ENCODE measurements at places on chromosomes 7 and 10.

- DNase-seq = no peak
Observed at GRCh38 chr7:360454-361100, 70.6 kb downstream of the FOXL3 start.

DNA sequence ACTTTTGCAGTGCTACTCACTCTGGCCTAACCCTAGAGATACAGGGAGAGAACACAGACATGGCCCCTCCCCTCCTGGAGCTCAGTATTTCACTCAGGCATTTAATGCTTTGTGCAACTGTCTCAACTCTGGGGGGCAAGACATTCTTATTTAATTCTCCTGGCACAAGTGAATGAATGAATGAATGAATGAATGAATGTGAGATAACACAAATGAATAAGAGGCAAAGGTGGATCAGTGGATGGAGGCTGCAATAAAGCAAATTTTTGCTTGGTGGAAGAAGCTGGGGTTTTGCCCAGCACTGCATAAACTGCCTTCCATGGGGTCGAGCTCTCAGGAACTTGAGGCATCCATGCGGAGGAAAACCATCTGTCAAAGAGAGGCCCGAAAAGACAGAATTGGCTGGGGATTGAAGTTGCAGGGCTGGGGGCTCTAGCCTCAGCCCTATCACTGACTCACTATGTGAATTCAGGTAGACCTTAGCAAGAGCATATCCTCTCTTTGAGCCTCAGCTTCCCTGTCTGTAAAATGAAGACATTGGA lies 441.4 kb upstream of the ZMIZ1 start:
- no peak for DNase-seq

DNA sequence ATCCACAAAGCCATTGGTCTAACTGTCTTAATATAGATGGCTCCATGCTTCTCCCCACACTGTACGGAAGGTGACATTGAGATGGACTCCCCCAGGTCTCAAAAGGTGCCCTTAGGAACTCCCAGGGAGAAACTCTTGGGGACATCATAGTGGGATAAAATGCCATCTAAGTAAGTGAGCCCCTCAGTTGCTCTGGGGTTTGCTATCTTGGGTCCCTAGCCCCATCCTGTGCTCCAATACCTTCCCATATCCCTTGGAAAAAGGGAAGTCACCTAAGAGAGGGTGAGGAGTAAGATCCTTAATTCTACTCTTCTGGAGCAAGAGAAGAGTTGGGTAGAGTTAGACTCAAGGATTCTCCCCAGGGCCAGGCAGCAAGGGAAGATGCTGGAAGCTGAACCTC lies 7.9 kb downstream of the PRRT4 start:
- no peak for DNase-seq

DNA sequence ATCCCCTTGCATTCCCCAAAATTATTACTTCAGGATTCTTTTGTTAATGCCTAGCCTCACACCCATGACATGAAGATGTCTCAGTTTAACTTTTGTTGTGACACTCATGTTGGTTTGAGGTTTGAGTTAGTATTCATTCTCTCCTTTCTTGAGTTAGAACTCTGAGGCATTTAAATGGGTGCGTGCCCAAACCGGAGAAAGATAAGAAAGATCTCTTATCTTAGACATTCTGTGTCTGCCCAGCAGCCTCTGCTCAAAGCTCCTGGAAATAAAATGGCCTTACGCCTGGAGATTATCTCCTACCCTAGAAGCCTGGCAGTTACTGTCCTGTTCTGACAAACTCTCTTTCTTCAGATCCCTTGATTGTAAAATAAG lies 26.3 kb downstream of the WBP1L start:
- DNase-seq = no peak

DNA sequence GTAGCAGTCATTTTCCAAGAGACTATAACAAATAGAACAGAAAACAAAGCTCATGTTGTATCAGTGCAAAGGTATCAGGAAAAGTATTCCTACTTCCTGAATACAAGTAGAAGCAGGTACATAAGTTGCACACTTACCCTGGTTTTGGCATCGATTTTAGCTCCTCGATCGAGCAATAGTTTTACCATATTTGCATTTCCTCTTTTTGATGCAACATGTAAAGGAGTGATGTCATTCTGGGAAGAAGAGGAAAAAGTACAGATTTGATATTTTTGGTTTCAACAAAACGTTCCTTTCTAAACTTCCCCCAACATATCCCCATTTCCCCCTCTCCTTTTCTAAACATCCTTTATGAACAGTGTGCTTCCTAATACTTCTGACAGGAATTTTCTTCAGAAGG lies 155.1 kb downstream of the ANK3 start:
- no peak for DNase-seq

DNA sequence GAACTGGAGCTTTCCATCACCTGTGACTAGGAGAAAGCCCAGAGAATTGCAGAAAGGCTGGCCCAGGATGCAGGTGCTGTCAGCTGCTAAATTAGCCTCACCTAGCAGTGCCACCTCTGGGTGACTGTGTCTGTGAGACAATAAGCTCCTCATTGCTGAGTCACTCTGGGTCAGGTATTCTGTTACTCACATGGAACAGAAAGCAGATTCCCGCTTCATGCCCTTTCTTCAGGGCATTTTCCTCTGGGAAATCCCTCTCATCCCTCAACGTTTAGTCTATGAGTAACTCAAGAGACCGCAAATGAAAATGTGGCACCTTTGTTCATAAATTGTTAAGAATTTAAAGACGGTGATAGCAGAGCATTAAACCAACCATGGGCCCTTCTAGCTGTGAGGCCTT lies 184.0 kb downstream of the ADAM12 start:
- DNase-seq = no peak

DNA sequence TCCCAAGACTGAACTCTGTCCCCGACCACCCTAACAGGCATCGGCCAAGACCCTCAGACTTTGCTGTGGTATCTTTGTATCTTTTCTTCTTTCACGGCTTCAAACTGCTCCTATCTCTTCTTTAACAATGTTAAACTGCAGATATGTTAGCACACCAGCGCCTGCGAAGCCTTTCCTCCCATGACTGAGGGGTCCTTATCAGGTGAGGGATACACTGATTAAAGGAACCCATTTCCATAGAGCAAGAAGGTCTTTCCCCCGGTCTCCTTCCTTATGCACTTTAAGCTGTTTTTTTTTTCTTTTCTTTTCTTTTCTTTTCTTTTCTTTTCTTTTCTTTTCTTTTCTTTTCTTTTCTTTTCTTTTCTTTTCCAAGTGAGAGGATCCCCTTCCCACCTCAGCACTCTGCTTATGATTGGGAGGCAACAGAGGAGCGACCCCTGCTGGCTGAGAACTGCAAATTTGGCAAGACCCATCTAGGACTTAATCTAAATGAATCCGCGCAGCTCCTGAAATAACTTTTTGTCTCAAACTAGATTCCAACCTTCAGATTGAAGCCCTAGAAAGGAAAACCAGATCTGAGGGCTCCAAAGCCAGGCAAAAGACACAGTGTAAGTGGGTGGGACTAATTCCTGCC lies 109.9 kb downstream of the ITGB8 start:
- DNase-seq = no peak

DNA sequence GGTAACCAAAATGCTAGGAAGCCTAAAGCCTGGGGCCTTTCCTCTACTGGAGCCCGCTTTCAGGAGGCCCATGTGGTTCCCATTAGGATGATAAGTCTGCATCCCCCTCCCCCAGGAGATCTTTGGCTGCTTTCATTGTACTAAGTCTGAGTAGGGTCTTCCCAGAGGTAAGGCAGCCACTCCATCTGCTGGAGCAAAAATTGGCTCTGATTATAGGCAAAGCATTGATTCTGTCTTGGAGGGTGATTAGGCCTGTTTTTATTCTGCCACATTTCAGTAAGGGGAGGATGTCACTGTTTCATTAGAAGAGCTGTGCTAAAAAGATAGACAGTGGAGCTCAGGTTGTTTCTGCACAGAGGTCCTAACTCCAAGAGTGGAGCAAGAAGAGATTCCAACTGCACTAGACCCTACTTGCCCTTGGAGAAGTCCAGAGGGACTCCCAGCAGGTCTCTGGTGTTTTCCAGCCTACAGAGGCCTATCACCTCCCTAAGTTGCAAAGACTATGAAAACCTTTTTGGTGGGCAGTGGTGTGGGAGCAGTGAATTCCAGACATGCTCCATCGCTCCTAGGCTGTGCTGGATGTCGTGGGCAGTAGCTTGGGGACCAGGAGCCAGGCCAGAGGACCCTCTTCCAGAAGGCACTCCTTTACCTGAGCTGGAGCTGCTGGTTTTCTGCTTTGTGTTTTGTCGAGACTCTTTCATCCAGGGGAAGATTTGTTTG lies 7.1 kb upstream of the HOXA2 start:
- no peak for DNase-seq

DNA sequence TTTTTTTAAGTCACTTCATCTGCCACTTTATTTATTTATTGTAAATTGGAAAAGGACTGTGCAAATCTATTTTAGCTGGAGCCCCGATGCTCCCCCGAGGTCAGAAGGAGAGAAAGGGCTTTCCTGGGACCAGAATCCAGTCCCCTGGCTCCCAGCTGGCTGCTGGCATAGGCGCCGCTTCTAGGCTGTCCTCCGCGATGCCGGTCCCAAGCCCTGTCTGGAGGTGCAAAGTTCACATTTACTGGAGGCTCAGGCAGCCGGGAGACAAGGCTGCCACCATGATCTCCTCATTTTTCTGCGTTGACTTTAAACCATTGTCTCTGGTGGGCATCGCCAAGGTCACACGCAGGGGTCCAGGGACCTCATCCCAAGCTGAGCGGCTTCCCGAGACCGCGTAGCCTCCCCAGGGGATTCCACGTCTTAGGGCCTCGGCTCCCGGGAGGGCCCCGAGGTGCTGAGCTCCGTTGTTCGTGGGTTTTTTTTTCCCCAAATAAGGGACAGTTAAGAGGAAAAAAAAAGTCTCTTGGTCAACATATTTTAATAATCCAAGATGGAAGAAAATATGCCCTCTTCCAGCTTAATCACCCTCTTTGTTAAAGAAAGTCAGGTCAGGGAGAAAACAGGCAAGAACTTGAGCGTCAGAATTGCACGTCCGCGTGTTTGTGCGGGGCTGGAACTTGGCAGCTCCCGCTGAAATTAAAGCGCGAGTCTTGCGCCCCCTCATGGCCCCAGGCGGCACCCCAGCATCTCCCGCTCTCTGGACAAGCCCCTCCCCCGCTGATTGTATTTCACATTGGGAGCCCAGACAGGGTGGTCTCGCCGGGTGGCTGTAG lies 11.9 kb downstream of the RGR start:
- DNase-seq = no peak

DNA sequence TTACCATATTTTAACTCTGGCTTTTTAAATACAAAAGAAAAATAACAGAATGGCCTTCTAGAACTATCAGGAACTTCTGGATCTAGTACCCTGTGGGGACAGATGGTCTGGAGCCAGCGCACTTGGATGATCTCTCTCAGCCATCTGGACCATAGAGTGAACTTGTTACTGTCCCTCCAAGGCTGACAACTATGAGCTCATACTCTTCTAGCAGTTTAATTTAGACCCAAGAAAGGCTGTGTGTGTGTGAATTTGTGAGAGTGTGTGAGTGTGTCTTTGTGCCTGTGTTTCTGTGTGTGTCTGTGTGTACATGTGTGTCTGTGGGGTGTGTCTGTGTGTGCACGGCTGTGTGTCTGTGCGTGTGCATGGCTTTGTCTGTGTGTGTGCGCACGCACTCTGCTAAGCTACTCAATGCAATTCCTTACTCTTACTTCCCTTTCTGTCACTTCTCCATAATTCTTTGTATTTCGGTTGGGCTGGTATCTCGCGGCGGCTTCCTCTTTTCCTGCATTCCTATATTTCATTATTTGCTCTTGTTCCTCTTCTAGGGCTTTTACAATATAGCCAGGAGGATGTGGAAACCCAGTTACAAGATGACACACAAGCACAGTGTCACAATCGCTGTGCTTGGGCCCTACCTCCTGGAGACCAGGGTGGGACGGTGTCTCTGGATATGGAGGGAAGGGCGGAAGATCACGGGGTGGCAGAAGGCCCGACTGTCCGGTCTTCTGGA lies 51.9 kb downstream of the IKZF1 start:
- no peak for DNase-seq

DNA sequence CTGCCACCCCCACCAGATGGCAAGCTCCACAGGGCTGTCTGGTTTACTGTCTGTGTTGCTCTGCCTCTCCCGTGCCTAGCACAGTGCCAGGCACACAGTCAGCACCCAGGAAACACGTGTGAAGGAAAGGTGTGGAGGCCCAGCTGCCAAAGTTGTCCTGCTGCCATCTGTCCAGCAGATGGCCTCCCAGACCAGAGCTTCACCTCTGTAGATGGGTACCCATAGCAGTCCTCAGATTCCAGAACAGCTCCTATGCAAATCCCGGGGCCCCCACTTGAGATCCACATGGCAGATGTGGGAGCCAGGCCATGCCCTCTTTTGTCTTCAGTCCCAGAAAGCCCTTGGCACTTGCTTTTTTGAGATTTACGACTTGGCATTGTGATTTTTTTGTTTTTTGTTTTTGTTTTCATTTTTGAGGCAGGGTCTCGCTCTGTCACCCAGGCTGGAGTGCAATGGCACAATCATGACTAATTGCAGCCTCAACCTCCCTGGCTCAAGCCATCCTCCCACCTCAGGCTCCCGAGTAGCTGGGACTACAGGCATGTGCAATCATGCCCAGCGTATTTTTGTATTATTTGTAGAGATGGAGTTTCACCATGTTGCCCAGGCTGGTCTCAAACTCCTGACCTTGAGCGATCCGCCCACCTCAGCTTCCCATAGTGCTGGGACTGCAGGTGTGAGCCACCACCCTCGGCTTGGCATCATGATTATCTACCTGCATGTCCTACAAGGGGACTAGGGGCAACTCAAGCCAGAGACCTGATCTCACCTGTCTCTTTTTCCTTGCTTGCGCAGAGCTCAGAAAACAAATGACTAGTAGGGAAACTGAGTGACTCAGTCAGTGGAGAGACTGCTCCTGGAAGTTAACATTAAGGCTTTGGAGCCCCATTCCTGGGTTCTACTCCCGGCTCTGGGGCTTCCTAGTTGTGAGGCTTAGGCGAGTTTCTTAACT lies 16.9 kb upstream of the PALD1 start:
- DNase-seq = no peak

GRCh38 chr10:93820434-93820833 lies 62.7 kb downstream of the LGI1 start:
- DNase-seq = no peak

DNA sequence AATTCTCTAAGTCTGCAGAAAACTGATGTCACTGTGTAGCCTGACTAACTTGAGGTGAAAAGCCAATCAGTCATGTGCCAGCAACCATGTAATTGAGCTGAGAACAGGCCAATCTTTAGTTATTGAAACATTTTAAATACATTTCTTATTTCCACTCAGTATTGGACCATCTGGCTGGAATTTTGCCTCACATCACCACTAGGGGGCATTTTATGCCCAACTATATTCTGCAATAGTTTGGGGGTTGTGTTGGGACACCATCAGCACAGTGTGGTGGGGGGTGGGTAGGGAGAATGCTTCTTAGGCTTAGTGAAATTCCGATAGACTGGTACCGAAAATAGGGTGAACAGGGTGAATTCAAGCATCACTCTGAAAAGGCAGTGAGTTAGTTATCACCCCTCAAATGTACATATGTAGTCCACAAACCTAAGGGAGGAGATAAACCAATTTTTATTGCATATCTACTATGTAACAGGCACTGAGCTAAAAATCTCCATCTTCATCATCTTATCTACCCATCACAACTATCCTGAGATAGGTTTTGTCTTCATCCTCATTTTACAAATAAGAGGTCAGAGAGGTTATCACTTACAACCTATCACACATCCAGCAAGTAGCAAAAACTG lies 17.8 kb downstream of the NPSR1 start:
- no peak for DNase-seq
